Right cardiac atrium (tissue), 5 donors: ENCODE measurements at places on chromosomes 6 and 20. TPM values are rescaled to one million over a fixed set of nuclear protein-coding genes. Genes with fewer than 3 reads are reported as not detected.

Gene LST1
- 13.7 TPM for total RNA-seq

- peak; percentile 84 for DNase-seq
Observed at GRCh38 chr6:117482240-117483003, at the start of gene DCBLD1. TSS of gene DCBLD1 (plus strand) at chr6:117482674. CDS start at chr6:117482782, 108 bp downstream.

DNA sequence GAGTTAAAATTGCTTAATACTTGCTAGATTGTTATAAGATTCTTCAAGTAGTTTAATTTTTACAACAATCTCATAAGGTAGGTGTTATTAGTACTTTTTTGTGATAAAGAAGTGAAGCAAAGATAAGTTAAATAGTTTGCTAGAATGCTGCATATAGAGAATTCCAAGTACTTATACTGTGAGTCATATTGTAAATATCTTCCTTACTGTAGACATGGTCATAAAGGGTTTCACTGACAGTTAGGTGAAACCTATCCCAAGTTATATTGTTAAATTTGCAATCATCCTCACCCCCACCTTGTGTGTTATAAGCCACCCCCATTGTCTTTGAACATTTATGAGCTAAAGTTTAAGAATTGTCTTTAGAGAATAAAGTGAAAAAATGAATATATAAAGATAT lies 142.0 kb downstream of the FAM83B start:
- DNase-seq: no peak

- no peak for DNase-seq
Observed at GRCh38 chr6:88208726-88209125, 42.6 kb upstream of the CNR1 start.

DNA sequence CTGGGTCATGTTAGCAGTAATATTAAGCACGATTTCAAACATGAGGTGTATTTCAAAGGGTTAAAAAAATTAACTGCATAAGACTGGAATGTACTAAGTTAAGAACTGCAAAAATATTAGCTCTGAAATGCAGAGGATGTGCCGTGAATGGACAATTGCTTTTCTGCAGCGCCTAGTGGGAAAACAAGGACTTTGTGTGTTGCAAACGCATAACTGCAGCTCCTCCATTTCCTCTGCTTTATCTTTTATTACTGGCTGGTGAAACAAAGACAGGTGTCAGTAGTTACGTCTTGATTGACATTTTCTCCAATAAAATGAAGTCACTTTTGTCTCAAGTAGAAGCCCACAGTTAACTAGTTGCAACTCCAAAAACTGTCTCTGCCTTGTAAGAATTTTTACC lies 1.7 kb downstream of the PDE7B start:
- no peak for DNase-seq

DNA sequence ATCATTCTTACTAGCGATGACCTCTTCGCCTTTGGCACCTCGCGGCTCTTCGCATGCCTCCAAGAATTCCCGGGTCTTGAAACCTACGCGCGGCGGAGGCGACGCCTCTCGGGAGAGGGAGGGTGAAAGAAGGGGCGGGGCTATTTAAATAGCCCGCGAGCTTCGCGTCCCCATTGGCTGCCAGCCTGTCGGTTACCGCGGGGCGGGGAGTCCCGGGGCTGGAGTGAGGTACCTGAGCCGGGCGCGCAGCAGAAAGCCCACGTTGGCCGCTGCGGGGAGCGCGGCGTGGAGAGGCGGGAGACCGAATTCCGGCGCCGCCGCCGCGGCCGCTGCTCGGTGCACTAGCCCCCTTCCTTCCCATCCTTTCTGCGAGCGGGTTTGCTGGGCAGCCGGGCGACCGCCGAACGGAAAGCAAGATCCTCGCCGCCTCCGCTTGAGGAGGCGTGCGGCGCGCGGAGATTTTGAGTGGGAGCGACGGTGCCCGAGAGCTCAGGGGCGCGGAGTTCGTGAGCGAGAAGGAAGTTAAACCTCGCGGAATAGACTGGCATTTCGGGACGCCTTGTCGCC lies at the start of gene BMP6:
Gene BMP6 (plus strand): TSS at position 251 of the 567 bp plus-strand sequence. CDS start 857 bp downstream, outside the sequence.
- peak; percentile 95 for DNase-seq

GRCh38 chr6:28803337-28803709 lies 120.5 kb downstream of the TRIM27 start:
- no peak for DNase-seq

DNA sequence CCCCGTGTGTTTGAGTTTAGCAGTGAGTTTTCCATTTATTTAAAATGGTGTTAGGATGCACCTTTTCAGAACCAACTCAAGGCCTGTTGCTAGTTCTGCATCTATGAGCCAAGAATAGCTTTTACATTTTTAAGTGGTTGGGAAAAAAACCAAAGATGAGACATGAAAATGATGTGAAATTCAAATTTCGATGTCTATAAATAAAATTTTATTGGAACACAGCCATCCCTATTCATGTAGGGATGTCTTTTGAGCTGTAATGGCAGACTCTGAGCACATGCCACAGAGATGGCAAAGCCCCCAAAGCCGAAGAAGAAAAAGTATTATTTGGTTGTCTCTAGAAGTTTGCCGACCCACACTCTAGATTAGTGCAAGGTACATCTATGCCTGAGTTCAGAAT lies 5.0 kb upstream of the NEDD9 start:
- no peak for DNase-seq

- no peak for DNase-seq
Observed at GRCh38 chr6:147285087-147285855, 81.1 kb downstream of the STXBP5 start.

Gene PGC
- 0.42 TPM for total RNA-seq

Gene FAM135A
- total RNA-seq: 19.3 TPM

GRCh38 chr6:72689107-72689954 lies 67.5 kb downstream of the KCNQ5 start:
- no peak for DNase-seq

- DNase-seq: no peak
Observed at GRCh38 chr20:1920252-1920651, 25.0 kb downstream of the SIRPA start.

DNA sequence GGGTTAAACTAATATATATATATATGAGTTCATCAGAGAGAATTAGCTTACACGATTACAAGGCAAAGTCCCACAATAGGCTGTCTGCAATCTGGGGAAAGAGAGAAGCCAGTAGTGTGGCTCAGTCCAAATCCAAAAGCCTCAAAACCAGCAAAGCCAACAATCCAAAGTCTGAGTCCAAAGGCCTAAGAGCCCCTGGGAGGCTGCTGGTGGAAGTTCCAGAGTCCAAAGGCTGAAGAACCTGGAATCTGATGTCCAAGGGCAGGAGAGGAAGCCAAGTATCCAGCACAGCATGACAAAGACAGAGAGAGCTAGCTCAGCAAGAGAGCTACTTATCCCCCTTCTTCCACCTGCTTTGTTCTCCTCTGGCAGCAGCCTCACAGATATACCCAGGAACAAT lies 274.7 kb upstream of the ID4 start:
- DNase-seq: no peak

Gene GPX5
- total RNA-seq: not detected

Gene PRR18
- not detected for total RNA-seq

- no peak for DNase-seq
Observed at GRCh38 chr6:146968041-146968760, 236.0 kb upstream of the STXBP5 start.

GRCh38 chr20:63697868-63698545 lies 1.6 kb downstream of the TNFRSF6B start:
- DNase-seq: no peak

Gene PPIL6
- 6.8 TPM for total RNA-seq

GRCh38 chr20:62776692-62777527 lies 19.4 kb upstream of the MRGBP start:
- DNase-seq: no peak

GRCh38 chr20:1950836-1951235 lies 43.0 kb downstream of the PDYN start:
- DNase-seq: no peak

- DNase-seq: no peak
Observed at GRCh38 chr6:74979065-74979766, 226.6 kb downstream of the COL12A1 start.

Gene DEFB132
- not detected for total RNA-seq

GRCh38 chr20:23227274-23227673 lies 123.3 kb upstream of the NXT1 start:
- DNase-seq: no peak

- DNase-seq: no peak
Observed at GRCh38 chr6:148085631-148086331, 256.9 kb upstream of the SASH1 start.

Gene FAM83B
- total RNA-seq: 11.2 TPM

GRCh38 chr6:134596191-134596590 lies 278.3 kb upstream of the SGK1 start:
- DNase-seq: no peak

Gene OXT
- total RNA-seq: not detected

- DNase-seq: no peak
Observed at GRCh38 chr20:10774357-10774943, 100.7 kb upstream of the JAG1 start.

DNA sequence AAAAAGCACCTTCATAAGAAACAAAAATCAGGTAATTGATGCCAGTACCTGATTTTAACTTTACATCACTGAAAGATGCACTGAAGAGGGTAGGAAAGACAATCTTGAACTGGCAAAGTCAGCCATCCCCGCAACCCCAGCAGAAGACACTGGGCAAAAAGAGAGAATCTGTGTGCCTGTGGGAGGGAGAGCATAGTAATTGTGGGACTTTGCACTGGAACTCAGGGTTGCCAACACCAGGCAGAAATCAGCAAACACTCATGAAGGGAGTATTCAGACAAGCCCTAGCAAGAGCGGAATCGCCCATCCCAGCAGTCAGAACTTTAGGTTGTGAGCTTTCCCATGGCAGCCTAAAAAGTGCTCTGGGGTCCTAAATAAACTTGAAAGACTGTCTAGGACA lies 344.6 kb upstream of the GJE1 start:
- no peak for DNase-seq
